ENCODE measurements at places on chromosomes 5 and 9.

- peak; percentile 40 for DNase-seq
Observed at GRCh38 chr9:89885156-89885555, 280.3 kb downstream of the GADD45G start.

DNA sequence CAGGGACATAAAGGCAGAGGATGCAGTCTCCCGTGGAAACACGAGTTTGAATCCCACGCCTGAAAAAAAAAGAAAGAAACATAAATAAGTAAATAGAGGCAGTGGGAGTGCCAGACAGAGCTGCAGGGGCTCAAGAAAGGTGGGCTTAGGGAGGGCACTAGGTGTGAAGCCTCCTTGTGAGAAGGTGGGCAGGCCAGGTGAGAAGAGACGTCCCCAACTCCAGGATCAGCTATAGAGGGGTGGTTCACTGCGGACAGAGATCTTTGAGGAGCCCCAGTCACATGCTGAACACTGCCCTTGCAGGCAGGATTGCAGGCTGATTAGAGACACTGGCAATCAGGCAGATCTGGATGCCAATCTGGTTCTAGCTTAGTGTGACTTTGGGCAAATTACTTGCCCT, 172.1 kb downstream of the RGS3 start:
- no peak for DNase-seq

- no peak for DNase-seq
Observed at GRCh38 chr9:132242621-132243155, 80.8 kb downstream of the NTNG2 start.

- DNase-seq = no peak
Observed at GRCh38 chr9:112878752-112879151, 11.9 kb downstream of the SLC46A2 start.

DNA sequence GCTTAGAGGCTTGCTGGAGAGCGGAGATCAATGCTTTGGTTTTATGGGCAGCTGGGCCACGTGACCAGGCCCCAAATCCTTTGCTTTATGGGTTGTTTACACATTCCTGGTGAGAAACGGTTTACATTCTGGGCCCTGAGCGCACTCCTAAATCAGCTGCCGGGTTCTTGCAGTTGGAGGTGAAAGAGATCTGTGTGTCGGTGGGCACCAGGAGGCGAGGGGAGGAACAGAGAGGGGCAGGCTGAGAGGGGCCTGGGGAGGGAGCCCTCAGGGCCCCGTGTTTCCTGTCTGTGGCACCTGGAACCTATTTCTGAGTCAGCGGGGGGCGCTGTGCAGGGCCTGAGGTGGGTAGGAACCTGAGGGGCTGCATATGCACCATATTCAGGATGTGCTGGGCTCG, 63.5 kb upstream of the HAND1 start:
- no peak for DNase-seq

- no peak for DNase-seq
Observed at GRCh38 chr5:113427871-113428574, 6.8 kb downstream of the TSSK1B start.

Data from CD8-positive, alpha-beta T cell (primary cell).